ENCODE measurements at places on chromosomes 5 and 9. TPM values are rescaled to one million over a fixed set of nuclear protein-coding genes. Genes with fewer than 3 reads are reported as not detected.

Gene SH2D3C
- total RNA-seq: 72.6 TPM

Gene NINJ1
- total RNA-seq: 34.7 TPM

DNA sequence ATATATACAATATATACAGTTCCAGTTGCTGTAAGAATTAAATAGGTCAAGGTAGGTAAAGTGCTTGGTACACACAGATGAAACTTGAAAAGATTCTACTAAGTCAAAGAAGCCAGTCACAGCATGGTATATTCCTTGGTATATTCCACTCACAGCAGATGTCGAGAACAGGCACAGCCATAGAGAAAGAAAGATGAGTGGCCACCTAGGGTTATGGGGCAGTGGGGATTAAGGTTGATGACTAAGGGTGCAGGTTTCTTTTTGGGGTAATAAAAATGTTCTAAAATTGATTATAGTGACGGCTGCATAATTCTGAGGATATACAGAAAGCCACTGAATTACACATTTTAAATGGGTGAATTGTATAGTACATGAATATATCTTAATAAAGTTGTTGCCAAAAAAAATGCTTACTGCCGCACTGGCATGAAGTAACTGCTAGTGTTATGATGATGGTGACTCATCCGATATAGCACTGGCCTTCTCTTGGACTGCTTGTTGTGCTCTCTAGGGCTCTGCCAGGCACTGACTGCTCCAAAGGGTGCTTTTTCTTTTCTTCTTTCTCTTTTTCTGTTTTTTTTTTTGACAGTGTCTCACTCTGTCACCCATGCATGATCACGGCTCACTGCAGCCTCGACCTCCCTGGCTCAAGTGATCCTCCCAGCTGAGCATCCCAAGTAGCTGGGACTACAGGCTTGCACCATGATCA lies 23.5 kb downstream of the TBC1D2 start:
- peak; percentile 51 for DNase-seq

DNA sequence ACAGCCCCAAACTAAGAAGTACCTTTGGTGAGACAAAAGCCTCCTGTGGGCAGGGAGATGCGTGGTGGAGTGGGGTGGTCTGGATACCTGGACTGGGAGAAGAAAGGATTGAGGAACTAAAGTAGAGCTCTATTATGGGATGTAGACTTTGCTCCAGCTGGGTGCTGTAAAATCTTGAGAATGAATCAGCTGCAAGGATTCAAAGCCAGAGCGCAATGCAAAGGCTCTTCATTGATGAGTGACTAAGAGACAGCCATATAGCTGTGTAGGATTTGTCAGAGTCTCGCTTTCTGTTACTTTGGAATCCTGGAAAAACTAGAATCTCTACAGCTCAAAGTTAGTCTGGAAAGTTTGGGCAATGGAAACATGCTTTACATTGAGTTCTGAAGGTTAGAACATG lies 159.9 kb downstream of the TAF11L14 start:
- no peak for DNase-seq

DNA sequence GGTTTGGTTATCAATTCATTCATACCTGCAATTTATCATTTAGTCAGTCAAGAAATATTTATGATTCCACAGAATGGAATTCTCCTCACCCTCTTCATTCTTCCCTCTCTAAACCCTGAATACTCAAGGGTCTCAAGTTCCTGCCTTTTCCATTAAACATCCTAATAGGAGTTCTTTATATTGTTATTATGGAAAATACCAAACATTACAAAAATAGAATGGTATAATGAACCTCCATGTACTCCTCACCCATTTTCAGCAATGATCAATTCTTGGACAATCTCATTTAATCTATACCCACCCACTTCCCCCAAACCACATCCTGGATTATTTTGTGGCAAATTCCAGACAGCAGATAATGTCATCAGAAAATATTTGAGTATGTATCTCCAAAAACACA lies 74.5 kb downstream of the ADAMTS12 start:
- DNase-seq: no peak

DNA sequence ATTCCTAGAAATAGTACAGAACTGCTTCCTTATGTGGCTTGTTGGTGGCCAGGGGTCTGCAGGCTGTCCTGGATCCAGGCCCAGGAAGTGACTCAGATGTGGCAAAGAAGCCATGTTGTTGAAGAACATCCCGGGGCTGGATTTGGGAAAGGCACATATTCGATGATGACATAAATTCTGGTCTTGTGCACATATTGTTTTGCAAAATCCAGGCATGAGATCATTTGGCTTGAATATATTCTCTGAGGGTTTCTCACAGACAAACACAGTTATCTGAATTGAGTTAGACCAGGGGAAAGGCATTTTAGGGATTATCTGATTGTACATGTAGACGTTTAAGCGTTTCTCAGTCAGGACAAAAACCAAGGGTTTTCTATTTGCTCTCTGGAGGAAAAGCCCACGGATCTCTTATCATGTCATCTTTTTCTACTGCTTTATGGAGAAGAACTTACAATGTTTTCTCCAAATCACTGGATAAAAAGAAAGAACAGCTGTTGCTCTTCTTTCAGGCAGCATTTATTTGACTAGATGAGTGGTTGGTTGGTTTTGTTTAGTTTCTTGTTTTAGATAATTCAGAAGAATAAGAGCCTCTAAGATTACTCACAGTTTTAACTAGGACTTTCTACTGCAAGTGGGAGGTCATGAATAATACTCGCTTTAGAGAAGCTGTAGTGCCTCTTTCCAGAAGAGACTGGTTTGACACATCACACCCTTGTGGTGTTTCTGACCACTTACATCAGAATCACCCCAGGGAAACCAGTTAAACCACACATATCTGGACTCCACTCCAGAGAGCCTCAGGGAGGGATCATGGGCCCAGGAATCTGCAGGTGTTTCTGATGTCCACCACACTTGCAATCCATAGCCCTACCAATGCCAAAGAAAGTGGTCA lies 29.5 kb upstream of the LHFPL2 start:
- peak; percentile 10 for DNase-seq

- peak; percentile 36 for DNase-seq
Measured at GRCh38 chr9:97039514-97039860, 545 bp upstream of the CTSV start.

Gene SLF1
- 5.7 TPM for total RNA-seq

- DNase-seq: no peak
Measured at GRCh38 chr9:78239506-78239905, 3.6 kb downstream of the CEP78 start.

GRCh38 chr5:134188092-134188491 lies 11.3 kb upstream of the SKP1 start:
- DNase-seq: no peak

Gene ADAMTSL1
- 0.99 TPM for total RNA-seq

Gene FCN2
- not detected for total RNA-seq

DNA sequence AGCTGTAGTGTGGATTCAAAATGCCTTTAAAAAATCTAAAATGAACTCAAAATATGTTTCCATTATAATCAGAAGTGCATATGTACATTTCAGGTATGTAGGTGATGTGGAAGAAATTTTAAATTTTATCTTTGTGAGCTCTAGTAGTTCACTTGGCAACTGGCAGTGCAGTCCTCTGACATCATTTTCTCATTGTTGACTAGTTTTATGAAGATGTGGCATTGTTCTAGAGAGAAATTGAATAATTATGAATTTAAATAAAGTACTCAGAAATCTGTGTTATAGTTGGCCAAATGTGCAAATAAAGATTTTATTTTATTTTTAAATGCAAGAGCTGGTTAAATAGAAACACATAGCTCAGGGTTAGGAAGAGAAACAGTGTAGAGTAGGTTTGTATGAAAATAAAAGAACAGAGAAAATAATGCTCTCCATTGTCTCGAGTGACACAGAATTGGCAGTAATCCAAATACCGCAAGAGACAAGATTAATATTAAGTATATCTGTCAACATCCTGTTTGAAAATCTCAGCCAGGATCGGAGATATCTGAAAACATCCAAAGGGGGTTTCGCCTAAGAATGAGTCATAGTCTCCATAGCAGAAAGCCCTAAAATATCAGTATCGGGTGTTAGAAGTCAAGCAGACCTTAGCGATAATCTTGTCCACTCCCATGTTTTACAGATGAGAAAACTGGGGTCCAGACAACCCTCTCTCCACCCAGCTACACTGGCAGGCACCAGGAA lies 189.4 kb downstream of the CCDC192 start:
- DNase-seq: peak; percentile 93

GRCh38 chr9:34143116-34143515 lies 16.6 kb upstream of the DCAF12 start:
- no peak for DNase-seq

GRCh38 chr9:98899408-98900056 lies 44.2 kb upstream of the COL15A1 start:
- peak; percentile 52 for DNase-seq

GRCh38 chr9:121372239-121373010 lies 2.4 kb upstream of the STOM start:
- DNase-seq: no peak

Gene SLC6A18
- not detected for total RNA-seq

GRCh38 chr5:72242796-72243475 lies 77.1 kb downstream of the MRPS27 start:
- DNase-seq: no peak

DNA sequence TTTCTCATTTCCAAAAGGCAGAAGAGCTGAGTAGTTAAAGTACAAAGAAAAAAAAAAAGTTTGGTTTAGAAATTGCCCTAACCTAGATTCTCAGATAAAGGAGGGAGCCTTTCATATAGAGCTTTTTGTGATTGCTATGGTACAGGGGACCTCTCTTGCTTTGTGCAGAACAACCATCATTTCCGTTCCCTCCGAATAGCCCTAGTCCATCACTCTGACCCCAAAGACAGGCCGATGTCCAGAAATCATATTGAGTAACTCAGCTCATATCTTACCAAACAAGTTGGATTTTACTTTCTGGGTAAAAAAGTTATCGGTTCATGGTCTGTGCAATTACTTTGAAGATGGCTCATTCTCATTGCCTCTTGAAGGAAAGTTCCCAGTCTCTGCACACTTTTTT lies 36.7 kb upstream of the COL15A1 start:
- DNase-seq: no peak

DNA sequence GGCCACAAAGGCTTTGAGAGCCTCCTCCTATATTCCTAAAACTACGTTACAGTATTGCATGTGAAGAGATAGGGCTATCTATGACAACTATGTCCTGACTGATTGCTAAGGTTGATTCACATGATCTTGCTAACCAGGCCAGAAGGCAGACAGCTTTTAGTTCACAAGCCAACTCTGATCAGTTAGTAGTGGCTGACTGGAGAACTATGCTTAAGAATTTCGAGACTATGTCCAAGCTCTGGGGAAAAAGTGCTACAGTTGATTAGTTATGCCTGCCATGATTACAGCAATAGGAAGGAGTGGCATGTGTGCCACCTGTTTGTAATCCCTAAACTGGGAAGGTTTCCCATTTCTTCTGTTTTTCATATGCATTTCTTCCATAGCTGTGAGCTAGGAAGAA lies 223.4 kb downstream of the DOCK8 start:
- DNase-seq: no peak

Gene DIAPH1
- total RNA-seq: 29.6 TPM

Gene FAM200C
- 2.0 TPM for total RNA-seq

Gene RNF183
- not detected for total RNA-seq

DNA sequence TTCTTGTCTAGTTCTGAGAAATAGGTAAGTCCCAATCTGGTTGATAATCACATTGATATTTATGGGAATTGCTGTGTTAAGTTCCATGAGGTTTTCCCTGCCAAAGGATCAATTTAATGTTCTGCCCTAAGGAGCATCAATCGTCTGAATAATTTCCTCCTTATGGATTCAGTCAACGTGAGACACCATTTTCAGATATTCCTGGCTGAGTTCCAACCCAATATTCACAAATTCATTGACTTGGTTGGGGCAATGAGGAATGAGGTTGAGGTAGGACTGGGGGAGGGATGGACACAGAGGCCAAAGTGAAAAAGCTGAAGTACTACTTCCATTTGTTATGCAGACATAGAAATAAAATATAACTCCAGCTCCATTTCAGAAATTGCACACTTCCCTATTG lies 99.1 kb downstream of the ZNF622 start:
- DNase-seq: no peak

Gene SCGB3A2
- total RNA-seq: not detected

Gene WNT8A
- total RNA-seq: not detected

GRCh38 chr5:79172269-79172668 lies 60.7 kb downstream of the BHMT start:
- no peak for DNase-seq

Gene TMEM252
- not detected for total RNA-seq

DNA sequence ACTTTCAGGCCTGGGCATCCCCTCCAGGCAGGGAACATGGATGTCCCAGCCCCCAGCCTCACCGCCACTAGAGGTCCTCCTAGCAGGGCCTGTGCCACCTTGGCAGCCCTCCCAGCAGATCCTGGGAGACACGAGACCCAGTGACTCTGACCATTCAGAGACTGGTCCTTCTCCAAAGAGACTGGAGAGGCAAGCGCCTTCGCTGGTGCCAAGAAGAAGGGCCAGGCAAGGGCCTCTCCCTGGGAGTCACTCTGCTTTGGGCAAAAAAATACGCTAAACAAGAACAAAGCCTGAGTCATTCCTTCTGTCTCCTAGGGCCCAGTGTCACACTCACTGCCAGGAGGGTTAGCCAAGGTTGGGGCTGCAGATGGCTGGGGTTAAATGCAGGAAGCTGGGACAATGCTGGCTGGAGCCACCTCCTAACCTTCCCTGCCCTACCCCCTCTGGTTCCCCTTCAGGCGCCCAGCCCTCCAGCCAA lies 35.3 kb upstream of the SMIM23 start:
- DNase-seq: peak; percentile 63

Gene SLC1A1
- 5.6 TPM for total RNA-seq

Gene OR13C9
- not detected for total RNA-seq

GRCh38 chr5:123810746-123811340 lies 298.9 kb downstream of the CSNK1G3 start:
- no peak for DNase-seq

Gene LCN1
- not detected for total RNA-seq

- DNase-seq: peak; percentile 83
Measured at GRCh38 chr9:137391411-137391754, 31.6 kb downstream of the EXD3 start.

DNA sequence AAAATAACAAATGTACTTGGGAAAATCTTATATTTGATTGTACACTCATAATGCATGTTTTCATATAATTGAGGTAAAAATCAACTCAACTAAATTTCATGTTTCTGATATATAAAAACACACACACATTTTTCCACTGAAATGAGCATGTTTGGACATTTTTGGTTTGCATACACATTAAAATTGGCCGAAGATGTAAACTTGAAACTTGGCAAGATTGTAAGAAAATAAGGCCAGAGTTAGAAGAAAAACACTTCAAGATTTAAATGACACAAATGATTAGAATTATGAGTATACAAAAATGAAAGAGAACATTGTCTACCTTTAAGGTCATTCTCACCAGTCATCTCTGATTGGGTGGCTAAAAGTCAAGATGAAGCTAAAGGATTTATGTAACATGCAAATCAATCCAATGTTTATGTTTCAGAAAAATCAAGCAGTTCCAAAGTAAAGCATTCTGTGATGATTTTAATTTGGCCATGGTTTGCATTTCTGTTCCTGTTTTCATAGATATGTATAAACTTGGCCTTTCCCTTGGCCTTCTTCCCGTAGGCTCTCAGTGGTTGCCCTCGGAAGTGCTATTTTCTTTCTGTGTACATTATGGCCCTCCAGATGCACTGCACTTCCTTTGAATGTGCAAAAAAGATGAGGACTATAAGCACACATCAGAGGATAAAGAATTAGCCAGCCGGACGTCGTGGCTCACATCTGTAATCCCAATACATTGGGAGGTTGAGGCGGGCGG lies 1105.4 kb upstream of the DMAC1 start:
- no peak for DNase-seq

- no peak for DNase-seq
Measured at GRCh38 chr9:93614830-93615468, 38.6 kb downstream of the PHF2 start.

Gene PIP5K1B
- total RNA-seq: not detected

Measured in lung microvascular endothelial cell (primary cell).